Lower lobe of right lung (tissue), 2 donors: ENCODE measurements at places on chromosomes 6 and 20. TPM values are rescaled to one million over a fixed set of nuclear protein-coding genes. Genes with fewer than 3 reads are reported as not detected.

GRCh38 chr20:45918779-45919537, 7.0 kb upstream of the PLTP start:
- H3K4me3 ChIP-seq = no peak overlapping the region
- peaks cover 63% of the 10 kb centered on the region for H3K4me1 ChIP-seq
- H3K36me3 ChIP-seq = no peaks in the 10 kb centered on the region
- H3K27me3 ChIP-seq = no peaks in the 10 kb centered on the region
- DNase-seq = no peak

DNA sequence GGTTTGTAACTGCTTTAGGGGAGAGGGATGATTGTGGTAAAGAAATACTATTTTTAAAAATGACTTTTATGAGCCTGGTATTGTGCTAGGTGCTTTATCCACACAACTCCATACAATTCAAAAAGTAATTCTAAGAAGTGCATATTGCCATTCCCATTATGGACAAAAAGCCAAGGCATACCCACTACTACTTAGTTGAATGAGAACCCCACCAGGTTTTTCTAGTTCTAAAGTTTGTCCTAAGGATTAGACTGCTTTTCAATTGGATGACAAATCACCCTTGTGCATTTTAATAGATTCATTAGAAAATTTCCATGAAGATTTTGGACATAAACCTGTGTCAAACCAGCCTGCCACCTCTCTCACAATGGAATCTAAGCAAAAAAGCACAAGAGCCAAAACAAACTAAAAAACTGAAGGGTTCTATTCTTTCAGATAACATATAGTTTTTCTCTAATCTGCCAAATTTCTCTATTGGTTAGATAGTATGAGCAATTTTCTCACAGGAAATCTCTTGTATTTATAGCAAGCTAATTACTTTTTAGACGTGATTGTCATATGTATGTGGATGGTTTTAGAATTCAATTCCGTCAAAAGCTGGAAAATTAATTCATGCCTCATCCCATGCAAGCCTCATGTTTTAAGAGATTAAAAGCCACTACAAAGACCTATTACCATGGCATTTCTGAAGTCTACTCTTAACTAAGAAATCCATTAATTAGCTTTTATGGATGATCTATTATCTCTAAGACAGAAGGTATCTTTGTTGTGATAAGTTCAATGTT, 325.5 kb downstream of the RNGTT start:
- no peak for DNase-seq
- no peak overlapping the region for H3K27ac ChIP-seq
- no peak overlapping the region for H3K4me3 ChIP-seq
- H3K27me3 ChIP-seq = no peaks in the 10 kb centered on the region
- no peaks in the 10 kb centered on the region for H3K4me1 ChIP-seq

DNA sequence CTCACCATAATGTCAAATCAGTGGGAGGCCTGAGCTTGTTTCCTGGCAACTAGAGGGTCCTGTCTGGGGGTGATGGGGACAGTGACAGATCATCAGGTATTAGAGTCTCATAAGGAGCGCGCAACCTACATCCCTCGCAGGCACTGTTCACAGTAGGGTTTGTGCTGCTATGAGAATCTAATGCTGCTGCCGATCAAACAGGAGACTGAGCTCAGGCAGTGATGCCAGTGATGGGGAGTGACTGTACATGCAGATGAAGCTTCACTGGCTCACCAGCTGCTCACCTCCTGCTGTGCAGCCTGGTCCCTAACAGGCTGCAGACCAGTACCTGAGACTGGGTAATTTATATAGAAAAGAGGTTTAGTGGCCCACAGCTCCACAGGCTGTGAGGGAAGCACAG, 147.3 kb downstream of the TTLL2 start:
- H3K4me3 ChIP-seq = no peak overlapping the region
- no peak overlapping the region for H3K27ac ChIP-seq
- no peaks in the 10 kb centered on the region for H3K36me3 ChIP-seq
- no peaks in the 10 kb centered on the region for H3K4me1 ChIP-seq

- H3K4me3 ChIP-seq = no peak overlapping the region
- no peaks in the 10 kb centered on the region for H3K36me3 ChIP-seq
- no peak overlapping the region for H3K27ac ChIP-seq
- no peaks in the 10 kb centered on the region for H3K27me3 ChIP-seq
- DNase-seq = no peak
- peaks cover 69% of the 10 kb centered on the region for H3K4me1 ChIP-seq
Observed at GRCh38 chr6:149328083-149328482, 10.6 kb downstream of the TAB2 start.

The RFX6 gene
- total RNA-seq = not detected

The BHLHE23 gene
- not detected for total RNA-seq

DNA sequence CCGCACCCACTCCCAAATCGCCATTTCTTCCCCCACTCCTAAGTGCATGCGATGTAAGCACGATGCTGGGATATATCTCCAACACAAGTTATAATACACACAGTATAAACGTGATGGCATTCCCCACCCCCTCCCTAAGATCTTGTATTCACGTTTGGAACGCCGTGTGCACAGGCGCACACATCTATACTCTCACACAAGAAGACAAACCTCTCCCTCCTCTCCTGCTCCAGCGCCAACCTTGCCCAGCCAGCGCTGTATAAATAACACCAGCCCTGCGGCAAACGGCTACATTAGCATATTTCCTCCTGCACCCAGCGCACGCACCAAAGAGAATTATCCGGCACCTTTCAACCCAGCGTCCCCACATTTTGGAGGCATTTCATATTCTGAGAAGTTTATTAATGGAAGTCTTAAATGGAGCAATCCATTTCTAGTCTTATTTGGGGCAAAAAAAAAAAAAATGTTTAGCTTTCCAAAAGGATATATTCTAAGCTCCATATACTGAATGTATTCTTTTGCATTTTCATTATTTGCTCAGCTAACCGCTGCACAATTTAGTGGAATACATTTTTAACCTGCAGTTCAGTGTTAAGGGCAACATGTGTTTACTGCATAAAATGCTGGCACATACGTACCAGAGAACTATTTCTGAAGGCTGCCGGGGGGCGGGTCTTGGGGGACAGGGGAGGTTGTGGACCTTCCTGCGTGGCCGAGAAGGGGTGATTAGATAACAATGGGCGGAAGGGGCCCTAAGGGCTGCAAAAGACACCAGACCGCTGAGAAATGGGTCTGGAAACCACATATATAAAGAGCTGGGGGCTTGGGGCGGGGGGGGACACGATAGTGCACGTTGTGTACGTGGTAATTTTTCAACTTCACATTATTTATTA, 1.1 kb upstream of the SLC22A23 start:
- peaks cover 8% of the 10 kb centered on the region for H3K27me3 ChIP-seq
- H3K36me3 ChIP-seq = no peaks in the 10 kb centered on the region
- peaks cover 39% of the 10 kb centered on the region for H3K4me1 ChIP-seq
- peak overlapping the region; percentile 53 for H3K27ac ChIP-seq

The RAB44 gene
- 0.95 TPM for total RNA-seq

GRCh38 chr20:57080796-57081195, 185.6 kb downstream of the BMP7 start:
- no peak overlapping the region for H3K4me3 ChIP-seq
- DNase-seq = no peak
- no peak overlapping the region for H3K27ac ChIP-seq
- H3K27me3 ChIP-seq = peaks cover 3% of the 10 kb centered on the region

- H3K27me3 ChIP-seq = peaks cover 71% of the 10 kb centered on the region
- H3K4me3 ChIP-seq = no peak overlapping the region
- peaks cover 10% of the 10 kb centered on the region for H3K4me1 ChIP-seq
Observed at GRCh38 chr20:664576-664975, 11.0 kb downstream of the SCRT2 start.

DNA sequence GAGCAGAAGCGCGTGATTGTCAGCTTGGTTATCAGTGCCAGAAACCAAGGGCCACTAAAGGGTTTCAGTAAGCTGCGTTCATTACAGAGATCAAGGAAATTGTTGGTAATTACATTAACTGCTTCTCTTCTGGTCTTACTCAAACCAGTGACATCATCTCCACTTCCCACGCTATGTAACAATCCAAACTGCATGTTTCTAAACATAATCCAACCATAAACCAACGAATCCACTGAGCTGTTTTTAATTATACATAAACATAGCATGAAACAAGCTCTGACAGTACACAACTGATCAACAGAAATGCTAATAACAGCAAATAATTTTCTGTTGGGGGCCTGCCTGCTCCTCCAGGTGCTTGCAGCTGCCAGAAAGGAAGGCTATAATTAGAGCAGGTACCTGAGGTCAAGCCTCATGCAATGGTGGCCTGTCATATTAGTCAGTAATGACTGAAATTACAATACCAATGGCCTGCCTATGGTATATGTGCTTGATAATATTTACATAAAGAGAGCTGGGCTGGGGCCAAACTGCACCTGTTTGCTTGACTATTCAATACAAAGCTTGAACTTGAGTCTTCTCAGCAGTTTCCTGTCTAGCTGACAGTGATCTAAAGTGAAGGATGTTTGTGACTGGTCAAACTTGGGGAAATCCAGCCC, 40.1 kb downstream of the ILRUN start:
- peak overlapping the region; percentile 87 for H3K27ac ChIP-seq
- DNase-seq = no peak
- H3K36me3 ChIP-seq = peaks cover 18% of the 10 kb centered on the region
- no peaks in the 10 kb centered on the region for H3K27me3 ChIP-seq
- peak overlapping the region; percentile 52 for H3K4me3 ChIP-seq

GRCh38 chr6:21164768-21165326, 428.7 kb upstream of the SOX4 start:
- no peak overlapping the region for H3K4me3 ChIP-seq
- H3K36me3 ChIP-seq = no peaks in the 10 kb centered on the region
- H3K27me3 ChIP-seq = no peaks in the 10 kb centered on the region
- no peaks in the 10 kb centered on the region for H3K4me1 ChIP-seq
- DNase-seq = no peak
- H3K27ac ChIP-seq = no peak overlapping the region

DNA sequence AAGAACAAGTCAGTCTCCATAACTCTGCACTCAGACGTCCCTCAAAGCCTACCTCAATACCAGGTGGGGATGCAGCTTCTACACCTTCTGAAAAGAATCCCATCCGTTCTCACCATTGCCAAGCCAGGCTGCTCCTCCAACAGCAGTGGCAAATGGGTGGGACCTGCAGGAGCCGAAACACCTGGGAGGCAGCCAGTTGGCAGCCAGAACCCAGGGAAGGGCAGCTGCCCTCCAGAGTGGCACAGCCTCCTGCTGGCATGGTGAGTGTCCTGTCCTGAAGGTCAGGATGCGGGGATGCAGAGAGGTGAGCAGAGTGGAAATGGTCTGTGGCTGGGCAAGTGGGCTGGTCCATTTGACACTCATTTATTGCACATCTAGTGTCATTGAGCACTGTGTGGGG, 210.6 kb upstream of the CDH4 start:
- no peak overlapping the region for H3K27ac ChIP-seq
- no peaks in the 10 kb centered on the region for H3K4me1 ChIP-seq
